ENCODE measurements at places on chromosomes 16 and 17.

GRCh38 chr17:76538281-76538931, 897 bp upstream of the CYGB start:
- no peak for DNase-seq

DNA sequence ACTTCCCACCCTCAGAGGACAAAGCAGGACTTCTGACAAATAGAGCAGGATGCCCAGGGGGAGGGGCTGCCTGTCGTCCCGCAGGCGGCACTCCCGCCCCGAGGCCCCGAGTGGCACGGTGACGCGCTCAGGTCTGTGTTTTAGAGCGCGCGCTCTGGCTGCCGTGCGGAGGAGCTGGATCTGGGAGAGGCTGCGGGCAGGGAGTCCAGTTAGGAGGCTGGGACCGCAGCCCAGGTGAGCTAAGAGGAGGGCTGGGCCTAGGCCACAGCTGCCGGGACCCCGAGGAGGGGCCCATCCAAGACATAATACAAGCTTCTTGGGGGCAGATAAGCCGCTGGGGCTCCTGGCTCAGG, 6.4 kb downstream of the DOC2A start:
- no peak for DNase-seq

GRCh38 chr16:85950136-85950918, 51.4 kb downstream of the IRF8 start:
- no peak for DNase-seq

GRCh38 chr16:12398683-12399047, 405.0 kb downstream of the CPPED1 start:
- no peak for DNase-seq

- DNase-seq: no peak
These were observed 200.0 kb upstream of the CDH5 start for GRCh38 chr16:66166490-66166889.

DNA sequence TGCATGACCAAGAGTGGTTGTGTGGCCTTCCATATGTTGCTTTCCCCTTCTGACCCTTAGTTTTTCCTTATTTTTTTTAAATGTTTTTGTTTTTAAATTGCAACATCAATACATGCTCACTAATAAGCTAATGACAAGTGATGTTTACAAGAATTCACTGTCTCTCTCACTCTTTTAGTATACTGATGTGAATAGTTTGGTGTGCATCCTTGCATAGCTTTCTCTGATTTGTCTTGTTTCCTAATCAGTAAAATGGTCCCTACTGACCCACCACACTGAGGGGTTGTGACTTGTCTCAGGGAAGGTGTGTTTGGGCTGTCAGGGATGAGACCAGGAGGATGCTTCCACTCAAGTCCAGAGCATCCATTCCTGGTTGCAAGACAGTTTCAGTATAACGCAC, 26.0 kb downstream of the CIITA start:
- no peak for DNase-seq

DNA sequence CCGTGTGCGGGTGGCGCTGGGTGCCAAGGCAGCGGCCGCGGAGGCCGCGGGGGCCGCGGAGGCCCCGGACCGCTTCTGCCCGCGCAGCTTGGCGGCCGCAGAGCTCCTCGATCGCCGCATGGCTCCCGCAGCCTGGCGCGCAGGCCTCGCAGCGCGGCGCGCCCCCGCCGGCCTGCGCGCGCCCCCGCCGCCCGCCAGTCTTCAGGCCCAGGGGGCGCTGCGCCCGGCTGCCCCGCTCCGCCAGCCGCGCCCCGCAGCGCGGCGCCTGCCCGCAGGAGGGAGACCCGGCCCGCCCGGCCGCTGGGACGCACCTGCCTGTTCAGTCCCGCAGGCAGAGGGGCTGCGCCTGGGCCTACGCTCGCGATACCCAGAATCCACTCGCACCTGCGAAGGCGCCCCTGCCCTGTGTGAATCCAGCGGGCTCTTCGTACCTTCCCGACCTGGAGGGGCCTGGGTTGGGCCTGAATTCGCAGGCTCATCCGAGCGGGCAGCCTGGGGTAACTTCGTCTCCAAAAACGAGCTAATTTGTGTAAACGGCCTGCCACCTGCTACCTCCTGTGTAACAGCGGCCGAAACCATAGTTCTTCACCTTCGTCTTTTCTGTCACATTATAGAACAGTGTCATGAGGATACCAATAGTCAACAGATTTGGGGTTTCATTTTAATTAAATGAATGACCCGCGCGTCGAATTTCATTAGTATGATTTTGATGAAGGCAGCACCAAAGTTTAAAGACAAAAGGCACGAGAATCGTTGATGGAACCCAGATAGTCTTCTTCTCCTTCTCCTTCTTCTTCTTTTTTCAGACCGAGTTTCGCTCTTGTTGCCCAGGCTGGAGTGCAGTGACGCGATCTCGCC, at the start of gene CENPV:
TSS of gene CENPV (minus strand) at position 153 of the 858 bp plus-strand sequence. CDS start at position 120, 33 bp downstream.
- DNase-seq: peak; percentile 81

GRCh38 chr17:2837147-2837561, 40.9 kb downstream of the RAP1GAP2 start:
- DNase-seq: no peak

GRCh38 chr17:44930667-44931066, 15.4 kb upstream of the GFAP start:
- DNase-seq: no peak

DNA sequence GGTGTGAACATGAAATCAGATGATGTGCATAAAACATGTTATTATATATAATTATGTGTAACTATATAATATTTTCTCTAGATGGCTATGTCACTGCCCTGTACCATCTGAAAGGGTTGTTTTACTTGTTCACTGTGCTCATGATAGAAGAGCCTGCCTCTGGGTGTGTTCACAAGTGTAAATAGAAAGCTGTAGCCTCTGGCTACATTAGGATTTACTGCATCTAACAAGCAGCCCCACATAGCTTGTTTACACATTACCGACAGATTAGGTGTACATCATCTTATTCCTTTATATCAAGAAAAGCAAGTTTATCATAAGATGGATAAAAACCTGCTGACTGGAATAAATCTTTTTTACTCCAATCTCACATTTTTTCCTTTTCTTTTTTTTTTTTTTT, 46.1 kb downstream of the CHD9 start:
- DNase-seq: no peak

DNA sequence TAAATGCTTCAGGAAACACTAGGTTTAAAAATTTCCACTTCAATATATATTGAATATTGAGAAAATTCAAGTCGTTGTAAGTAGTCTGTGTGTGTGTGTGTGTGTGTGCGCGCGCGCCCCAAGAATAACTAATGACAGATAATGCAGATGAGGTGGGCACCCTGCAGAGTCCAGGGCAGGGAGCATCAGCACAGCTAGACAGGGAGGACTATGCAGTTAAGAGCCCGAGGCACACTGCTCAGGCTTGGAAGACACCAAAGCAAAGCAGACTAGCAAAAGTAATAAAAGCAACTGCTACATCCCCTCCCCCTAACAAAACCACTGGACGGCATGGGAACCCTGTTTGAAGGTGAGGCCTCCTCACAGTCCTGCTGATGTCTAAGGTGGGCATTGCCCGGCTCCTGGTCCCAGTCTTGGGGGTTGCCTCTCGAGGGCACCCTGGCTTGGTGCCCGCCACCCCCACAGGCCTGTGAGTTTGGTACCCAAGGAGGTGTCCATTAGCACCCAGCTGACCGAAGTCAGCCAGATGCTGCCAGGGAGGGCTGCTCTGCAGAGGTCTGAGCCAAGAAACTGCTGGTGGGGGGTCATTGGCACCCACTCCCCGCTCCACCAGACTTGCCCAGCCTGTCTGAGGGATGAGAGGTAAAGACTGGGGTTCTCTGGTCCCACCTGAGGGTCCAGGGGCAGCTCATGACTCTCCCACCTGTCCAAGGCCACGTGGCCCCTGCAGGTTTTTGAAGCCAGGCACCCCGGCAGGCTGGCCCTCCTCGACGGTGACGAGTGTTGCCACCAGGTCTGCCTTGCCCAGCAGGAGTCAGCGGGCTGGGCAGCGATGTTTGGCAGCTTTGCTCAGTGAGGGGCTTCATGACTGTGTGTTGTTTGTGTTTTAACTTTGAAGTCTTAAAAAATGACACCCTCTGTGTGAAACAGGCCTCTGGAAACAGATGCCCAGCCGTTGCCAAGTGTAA, 18.7 kb downstream of the LRRC75A start:
- no peak for DNase-seq

DNA sequence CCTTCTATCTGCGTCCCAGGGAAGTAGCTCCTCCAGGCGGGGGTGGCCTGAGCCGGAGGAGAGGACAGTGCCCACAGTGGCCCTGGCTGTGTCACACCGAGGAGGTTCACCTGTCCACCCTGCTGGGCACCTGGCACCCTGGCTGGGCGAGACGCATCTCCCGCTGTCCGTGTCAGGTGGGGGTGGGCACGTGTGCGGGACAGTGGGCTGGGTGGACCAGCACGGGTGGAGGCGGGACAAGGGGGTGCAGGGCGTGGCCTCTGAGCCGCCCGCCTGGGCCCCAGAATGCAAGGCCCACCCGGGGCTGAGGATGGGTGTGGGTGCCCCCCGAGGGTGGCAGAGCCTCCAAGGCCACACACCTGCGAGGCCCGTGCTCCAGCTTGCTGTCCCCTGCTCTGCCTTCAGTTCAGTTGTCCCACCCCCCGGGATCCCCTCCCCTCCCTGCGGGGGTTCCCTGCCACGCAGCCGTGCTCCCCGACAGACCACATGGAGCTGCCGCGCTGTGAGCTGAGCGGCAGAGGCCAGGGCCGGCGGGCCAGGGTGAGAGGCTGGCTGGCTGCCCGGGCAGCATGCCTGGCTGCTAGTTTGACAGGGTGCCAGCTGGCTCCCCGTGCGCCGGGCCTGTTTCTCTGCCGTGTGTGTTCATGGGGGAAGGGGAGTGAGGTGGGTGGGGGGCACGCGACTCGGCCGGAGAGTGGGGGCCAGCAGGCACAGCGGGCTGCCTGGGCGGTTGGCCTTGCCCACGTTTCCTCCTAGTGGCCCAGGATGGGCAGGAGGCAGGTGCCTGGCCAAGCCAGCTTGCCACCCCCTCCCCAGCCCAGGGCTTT, 33.9 kb downstream of the BAHCC1 start:
- DNase-seq: no peak

- no peak for DNase-seq
These were observed 77.3 kb downstream of the RPTOR start for GRCh38 chr17:80621997-80622357.

- no peak for DNase-seq
These were observed 5.9 kb upstream of the HSD11B2 start for GRCh38 chr16:67425061-67425460.

DNA sequence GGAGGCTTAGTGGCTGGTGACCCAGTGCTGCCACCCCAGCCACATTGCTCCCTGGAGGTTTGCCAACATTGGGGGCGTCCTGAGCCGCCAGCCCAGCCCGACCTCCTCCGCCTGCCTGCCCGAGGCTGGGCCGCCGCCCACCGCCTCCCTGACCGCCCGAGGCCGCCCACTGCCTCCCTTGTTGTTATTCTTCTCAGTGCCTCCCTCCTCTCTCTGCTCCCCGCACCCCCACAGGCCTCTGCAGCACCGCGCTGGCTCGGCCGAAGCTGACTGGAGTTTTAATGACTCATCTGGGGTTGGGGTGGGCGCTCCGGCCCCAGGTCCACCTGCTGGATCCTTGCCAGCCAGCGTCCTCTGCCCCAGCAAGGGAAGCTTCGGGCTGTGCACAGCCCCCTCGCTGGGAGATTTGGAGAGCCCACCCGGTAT, 102.5 kb downstream of the RBFOX3 start:
- DNase-seq: no peak

- no peak for DNase-seq
These were observed 1.3 kb downstream of the GUCY2D start for GRCh38 chr17:8003594-8004181.

DNA sequence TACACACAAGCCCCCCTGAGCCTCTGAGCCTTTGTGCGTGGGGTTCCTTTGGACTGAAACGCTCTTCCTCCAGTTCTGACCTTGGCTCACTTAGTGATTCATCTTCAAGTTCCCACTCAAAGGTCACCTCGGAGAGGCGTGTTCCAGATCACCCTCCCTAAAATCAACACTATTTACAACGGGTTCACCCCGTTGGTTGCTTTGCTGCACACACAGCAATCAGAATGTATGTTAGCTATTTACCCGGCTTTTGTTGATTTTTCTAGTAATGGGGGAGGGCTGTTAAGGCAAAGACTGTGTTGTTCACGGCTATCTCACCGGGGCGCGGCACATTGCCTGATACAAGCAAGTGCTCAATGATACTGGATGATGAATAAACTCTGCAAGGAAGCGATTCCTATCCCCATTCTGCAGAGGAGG, 977 bp downstream of the NAGPA start:
- DNase-seq: no peak

GRCh38 chr16:77610496-77610895, 111.8 kb upstream of the NUDT7 start:
- DNase-seq: no peak

- DNase-seq: no peak
These were observed 33.1 kb upstream of the HERPUD1 start for GRCh38 chr16:56898847-56899246.

GRCh38 chr17:7233701-7234082, 625 bp downstream of the DVL2 start:
- DNase-seq: no peak

GRCh38 chr17:49959183-49959935, 9.6 kb upstream of the DLX4 start:
- no peak for DNase-seq

GRCh38 chr16:22282254-22282892, 14.8 kb upstream of the POLR3E start:
- DNase-seq: no peak

DNA sequence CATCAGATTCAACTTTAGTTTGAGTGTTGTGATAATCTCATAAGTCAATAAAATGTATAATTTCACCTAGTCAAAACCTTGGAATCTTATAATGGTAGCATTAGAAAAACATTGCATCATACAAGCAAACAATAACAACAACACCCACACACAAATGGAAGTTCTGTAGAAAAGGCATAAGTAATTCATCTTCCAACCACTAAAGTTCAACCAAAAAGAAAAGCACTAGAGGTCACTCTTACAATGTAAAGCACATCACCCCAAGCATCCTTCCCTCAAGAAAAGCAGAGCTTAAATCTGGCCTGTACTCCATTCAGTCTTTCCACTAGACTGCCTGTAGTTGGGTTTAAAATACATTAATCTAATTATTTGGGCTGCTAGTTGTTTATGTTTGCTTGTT, 1.8 kb downstream of the CNTNAP4 start:
- no peak for DNase-seq

DNA sequence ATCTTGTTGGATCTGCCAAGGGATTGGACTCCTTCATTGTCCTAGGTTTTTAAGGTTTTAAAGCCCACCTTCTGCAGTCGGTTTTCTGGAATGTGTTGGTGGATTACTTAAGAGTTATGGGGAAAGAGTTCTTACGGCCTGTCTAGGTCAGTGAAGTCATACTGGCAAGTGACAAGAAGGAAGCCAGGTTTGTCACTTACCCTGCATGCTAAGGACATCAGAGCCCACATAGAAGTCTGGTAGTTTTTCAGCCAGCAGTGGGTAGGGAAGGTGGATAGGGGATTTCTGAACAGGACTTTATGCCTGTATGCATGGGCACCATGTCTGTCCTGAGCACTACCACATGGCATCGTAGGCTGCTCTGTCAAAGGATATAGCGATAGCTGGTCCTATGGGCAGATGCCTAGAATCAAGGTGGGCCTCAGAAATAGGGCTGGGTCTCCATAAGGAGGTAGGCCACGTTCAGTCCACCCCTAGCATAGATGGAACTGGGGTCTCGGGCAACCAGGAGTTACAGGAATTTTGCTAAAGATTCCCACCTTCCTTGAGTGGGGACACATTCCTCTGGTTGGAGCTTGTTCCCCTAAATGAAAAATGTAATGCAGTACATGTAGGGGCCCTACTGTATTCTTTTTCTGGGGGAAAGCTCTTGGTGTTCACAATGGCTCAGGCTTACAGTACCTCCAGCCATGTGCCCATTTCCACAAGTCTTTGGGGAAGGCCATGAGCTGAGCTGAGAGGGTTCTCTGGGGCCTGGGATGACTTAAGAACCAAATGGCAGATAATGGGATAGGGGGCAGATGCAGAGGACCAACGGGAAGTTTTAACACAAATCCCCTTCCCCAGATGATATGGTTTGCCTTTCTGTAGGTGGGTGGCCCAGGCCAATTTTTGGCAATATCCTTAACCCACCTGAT, 27.5 kb downstream of the TRPV2 start:
- no peak for DNase-seq

Data from HEK293T (cell line).